Calu3 (cell line): ENCODE measurements at places on chromosomes 5 and 9. TPM values are rescaled to one million over a fixed set of nuclear protein-coding genes. Genes with fewer than 3 reads are reported as not detected.

Gene LCN1
- total RNA-seq, result not detected in 2 replicates

Gene SGTB
- 3.9 and 6.8 TPM in 2 replicates for total RNA-seq

DNA sequence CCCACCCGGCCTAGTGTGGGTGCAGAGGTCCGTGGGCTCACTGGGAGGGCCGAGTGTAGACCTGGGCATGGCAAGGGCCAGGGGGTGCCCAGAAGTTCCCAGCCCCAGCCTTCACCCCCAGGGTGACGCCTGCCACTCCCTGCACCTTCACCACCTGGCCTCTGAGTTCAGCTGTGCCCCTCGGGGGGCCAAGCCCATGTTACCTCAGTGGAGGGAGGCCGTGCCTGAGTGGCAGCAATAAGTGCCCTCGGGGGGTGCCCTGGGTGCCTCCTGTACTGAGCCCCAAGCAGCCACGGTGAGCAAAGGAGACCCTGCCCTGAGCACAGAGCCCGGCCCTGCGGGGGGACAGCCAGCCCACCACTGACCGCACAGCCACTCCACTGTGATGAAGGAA lies 10.3 kb upstream of the FCN2 start:
- no peak for DNase-seq

Gene PCDHGB3
- 1.2 and 1.6 TPM in 2 replicates for total RNA-seq

DNA sequence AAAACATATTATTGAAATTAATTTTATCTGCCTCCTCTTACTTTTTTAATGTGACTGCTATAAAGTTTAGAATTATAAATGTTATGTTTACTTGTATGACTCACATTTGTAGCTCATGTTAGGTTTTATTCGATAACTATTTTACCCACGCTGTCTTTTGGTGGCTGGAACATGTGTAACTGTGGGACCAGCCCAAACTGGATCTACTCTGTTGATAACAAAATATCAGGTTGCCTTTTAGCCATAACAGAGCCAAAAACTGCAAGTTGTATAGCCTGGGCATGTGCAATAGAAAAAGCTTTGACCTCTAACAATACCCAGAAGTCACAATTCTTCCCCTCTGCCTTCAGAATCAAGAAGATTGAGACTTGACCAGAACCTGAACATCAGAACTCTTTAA lies 356.5 kb downstream of the PRELID2 start:
- DNase-seq, result no peak

- no peak for DNase-seq
Observed at GRCh38 chr9:94577571-94577970, 16.1 kb downstream of the FBP2 start.

Gene FOXD4L6
- total RNA-seq, result 0.28 TPM in 1 of 2 replicates, not detected in the other

DNA sequence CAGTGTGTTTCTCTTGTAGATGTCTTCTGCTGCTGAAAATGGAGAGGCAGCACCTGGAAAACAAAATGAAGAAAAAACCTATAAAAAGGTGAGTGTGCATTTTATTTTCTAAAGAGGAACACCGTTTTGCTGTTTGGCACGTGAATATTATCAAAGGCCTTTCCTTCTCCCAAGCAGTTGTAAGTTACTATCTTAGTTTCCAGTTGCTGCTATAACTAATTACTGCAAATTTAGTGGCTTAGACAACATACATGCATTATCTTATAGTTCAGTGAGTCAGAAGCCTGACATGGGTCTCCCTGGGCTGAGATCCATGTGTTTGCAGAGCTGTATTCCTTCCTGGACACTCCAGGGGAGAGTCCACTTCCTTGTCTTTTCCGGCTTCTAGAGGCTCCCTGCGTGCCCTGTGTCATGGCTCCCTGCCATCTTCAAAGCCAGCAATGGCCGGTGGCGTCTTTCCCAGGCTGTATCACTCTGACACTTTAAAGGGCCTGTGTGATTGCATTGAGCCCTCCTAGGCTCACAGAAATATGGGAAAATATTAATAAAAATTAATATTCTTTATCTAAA lies 117.6 kb downstream of the PIP5K1B start:
- no peak for DNase-seq

DNA sequence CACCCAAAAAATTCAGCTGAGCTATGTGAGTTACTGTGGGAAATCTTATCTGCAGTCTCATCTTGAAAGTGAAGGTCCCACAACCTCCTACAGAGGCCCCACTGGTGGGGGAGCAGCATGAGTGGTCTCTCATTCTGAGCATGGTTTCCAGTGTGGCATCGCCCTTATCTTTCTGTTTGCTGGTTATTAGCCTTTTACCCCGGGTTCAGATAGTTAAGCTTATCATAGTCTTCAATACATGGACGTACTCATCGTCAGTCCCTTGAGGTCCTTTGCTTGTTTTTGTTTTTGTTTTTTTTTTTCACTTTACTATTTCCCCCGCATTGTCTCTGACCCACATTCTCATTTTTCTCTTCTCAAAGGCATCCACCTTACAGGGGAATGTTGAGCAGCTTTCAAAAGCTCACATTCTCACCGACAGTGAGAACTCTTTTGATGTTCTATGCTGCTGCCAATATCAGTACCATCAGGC lies 7.7 kb upstream of the HAVCR2 start:
- no peak for DNase-seq

DNA sequence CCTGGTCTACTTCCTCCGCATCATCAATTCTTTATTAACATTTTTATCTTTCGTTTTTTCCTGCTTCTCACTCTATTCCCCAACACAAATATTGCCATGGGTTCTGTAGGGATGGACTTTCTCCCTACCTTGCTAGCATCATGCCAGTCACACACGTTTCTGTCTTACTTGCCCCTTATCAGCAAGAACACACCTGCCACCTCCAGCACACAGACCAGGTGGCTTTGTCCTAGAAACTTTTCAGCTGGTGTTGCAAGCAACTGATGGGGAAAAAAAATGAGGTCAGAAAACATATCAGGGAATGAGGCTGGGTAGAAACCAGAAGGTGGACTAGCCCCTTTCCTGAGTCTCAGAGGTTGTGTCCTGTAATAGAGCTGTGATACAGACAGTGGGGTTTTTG lies 5.8 kb downstream of the SH3RF2 start:
- DNase-seq, result no peak

Gene OR1J2
- total RNA-seq, result not detected in 2 replicates

DNA sequence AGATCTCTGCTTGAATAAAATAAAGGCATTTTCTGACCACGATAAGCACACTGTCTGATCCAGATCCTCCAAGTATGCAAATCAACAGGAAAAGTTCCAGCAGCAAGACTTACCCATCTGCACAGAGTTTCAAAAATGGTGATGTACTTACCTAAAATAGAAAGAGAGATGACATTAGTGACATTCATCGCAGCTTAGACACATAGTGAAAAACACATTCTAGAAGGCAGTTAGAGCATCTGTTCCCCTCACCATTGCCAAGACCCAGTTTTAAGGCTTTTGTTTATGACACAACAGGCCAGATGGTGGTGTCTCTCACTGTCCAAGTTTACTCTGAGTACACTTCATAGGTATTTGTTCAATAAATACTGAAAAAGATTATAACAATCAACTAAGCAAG lies 207.7 kb downstream of the PDE4D start:
- DNase-seq, result no peak

Gene EGFL7
- total RNA-seq, result 1.2 and 1.3 TPM in 2 replicates

GRCh38 chr9:132141344-132141947 lies 20.4 kb upstream of the NTNG2 start:
- DNase-seq, result no peak

DNA sequence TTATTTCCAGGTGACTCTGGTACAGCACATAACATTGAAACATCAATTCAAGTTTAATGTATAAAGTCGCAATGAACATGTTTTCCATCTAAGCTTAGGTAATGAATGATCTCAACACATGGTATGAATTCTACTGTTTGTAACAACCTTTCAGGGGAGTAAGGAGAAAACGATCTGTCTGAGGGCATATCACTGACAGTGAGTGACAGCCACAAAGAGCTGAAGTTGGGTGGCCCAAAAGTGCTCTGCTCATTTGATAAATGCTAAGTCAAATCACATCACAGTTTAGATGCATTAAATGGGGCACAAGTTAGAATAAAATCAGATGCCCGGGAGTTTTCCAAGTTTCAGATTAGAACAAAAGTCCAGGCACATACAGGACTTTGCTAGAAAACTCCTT lies 1.2 kb downstream of the FANCC start:
- DNase-seq, result no peak

GRCh38 chr5:143025376-143025775 lies 255.2 kb downstream of the ARHGAP26 start:
- DNase-seq, result no peak
